ENCODE measurements at places on chromosomes 2 and 18.
A peak's percentile ranks its signal among the peaks of the same experiment; 100 is the strongest.

GRCh38 chr2:67918471-67918870 lies 144.3 kb downstream of the C1D start:
- DNase-seq: no peak

- DNase-seq: no peak
Measured at GRCh38 chr2:142586693-142587580, 290.5 kb upstream of the KYNU start.

- no peak for DNase-seq
Measured at GRCh38 chr2:85852937-85853498, 35.8 kb downstream of the ST3GAL5 start.

DNA sequence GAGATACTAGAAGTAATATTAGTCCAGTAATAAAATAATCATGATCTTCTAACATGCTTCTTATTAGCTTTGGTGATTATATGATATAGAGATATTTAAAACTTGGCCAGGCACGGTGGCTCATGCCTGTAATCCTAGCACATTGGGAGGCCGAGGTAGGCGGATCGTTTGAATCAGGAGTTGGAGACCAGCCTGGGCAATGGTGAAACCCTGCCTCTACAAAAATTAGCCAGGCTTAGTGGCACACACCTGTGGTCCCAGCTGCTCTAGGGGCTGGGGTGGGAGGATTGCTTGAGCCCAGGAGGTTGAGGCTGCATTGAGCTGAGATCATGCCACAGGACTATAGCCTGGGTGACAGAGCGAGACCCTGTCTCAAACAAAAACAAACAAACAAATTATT lies 87.0 kb downstream of the WDR7 start:
- peak; percentile 19 for DNase-seq

Measured in NCI-H69 (cell line).